NCI-H2081 (cell line): ENCODE measurements at places on chromosomes 5 and 9.

GRCh38 chr5:103315455-103315854 lies 56.9 kb downstream of the MACIR start:
- DNase-seq, result no peak

GRCh38 chr5:43363445-43364152 lies 48.6 kb downstream of the CCL28 start:
- DNase-seq, result no peak

- no peak for DNase-seq
Measured at GRCh38 chr9:92186631-92187030, 71.4 kb upstream of the SPTLC1 start.

- no peak for DNase-seq
Measured at GRCh38 chr9:130478736-130479575, 34.2 kb downstream of the ASS1 start.

DNA sequence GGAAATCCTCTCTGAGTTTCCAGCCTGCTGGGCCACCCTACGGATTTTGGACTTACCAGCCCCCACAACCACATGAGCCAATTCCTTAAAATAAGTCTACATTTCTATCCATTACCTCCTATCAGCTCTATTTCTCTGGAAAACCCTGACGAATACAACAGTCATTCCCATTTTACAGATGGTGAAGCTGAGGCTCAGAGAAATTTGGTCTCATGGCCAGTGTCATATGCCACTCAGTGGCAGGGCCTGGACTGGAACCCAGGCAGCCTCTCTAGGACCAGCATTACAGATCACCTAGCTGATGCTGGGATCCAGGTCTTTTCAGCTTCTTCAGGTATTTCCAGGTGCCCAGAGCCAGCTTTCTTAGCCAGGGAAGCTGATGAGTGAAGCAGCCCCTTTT lies 45.0 kb upstream of the SH3PXD2B start:
- DNase-seq, result no peak

DNA sequence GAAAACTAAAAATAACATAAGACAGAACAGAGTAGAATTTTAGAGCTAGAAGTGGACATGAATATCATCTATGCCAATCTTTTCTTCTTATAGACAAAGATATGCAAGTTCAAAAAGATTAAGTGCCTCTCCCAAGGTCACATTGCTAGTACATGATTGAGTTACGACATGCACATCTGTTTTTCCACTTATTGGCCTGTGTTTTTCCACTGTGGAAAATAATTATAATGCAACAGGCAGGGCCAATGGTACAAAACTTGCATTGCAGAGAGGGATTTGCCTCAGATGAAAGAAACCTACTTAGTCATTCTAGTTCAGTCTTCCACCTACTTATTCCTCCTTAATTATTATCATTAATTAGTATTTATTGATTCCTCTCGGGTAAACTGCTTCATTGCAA lies 407.8 kb upstream of the SGCD start:
- DNase-seq, result no peak

- no peak for DNase-seq
Measured at GRCh38 chr9:101325053-101325452, 59.8 kb downstream of the BAAT start.

DNA sequence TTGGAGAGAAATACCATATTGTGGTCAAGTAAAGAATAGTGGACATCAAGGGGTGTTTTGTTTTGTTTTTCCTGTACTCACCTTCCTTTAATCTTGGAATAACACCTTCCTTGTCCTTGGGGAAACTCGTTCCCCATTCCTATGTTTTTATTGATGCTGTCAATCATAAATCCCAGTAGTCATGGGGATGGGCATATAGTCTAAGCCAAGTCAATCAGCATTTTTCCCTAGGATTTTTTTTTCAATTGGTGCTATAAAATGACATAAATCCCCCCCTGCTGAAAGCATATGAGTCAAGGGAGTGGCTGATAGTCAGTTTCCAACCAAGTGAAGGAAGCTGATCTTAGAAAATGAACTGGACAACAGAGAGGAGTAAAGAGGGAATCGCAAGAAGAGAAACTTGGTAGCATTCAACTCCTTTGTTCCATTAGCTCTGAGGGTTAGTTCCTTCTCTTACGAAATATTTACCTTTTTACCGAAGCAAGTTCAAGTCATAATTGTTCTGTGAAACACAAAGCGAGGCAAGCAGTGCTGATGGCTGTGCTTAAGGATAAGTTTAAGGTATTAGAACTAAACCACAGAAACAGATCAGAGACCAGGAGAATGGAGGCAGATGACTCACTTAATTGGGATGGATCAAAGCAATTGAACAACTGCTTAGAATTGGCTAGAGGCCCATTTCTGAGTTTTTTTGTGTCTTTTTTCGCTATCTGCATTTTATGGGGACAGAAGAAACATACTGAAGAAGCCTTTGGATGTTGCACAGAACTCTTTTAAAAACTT lies 218.6 kb downstream of the SEMA6A start:
- DNase-seq, result no peak

GRCh38 chr5:95707055-95707454 lies 24.1 kb upstream of the RHOBTB3 start:
- no peak for DNase-seq

GRCh38 chr5:3593771-3594509 lies 1.7 kb upstream of the IRX1 start:
- no peak for DNase-seq

DNA sequence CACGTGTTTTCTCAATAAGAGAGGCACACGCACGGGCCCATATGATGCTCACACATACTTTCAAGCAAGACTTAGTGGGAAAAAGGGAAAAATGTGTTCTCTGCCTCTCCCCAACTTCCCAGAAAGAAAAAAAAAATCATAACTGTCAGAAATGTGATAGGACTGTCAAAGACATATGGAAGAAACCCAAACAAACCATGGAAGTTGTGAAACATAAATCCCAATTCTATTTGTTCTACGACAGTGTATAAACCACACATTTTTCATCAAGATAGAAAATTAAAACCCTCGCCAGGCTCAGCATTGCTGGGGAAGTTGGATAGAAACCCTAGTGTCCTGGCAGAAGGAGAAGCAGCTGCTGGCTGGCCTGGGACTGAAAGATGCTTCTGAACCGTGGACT lies 211.9 kb downstream of the PAX5 start:
- no peak for DNase-seq

DNA sequence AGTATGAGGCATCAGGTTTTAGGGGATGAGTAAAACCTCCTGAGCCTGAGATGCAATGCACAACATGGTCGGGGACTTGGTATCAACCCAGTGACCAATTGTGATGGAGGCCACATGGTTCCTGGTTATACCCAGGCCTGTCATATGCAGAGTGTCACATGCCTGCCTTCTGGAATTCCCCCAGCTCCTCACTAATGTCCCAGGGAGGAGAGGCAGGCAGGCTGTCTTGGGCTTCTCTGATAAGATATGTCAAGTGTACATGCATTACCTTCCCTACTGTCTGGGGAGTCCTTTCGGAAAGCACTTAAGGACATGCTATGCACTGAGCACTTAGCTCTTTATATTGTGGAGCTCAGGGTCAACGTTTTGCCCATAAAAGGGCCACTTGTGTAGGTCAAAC lies 14.2 kb upstream of the PALM2AKAP2 start:
- DNase-seq, result no peak

DNA sequence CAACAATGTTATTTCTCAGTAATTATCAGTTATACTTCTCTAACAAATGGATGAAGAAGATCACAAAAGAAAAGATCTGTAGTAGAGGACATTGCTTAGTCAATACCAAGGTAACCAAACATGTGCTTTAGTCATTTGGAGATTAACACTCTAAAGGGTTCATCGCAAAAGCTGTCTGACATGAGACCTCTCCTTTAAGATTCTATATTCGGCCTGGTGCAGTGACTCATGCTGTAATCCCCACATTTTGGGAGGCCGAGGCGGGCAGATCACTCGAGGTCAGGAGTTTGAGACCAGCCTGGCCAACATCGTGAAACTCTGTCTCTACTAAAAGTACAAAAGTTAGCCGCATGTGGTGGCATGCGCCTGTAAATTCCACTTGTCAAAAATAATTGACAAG lies 18.3 kb upstream of the CKMT2 start:
- no peak for DNase-seq

DNA sequence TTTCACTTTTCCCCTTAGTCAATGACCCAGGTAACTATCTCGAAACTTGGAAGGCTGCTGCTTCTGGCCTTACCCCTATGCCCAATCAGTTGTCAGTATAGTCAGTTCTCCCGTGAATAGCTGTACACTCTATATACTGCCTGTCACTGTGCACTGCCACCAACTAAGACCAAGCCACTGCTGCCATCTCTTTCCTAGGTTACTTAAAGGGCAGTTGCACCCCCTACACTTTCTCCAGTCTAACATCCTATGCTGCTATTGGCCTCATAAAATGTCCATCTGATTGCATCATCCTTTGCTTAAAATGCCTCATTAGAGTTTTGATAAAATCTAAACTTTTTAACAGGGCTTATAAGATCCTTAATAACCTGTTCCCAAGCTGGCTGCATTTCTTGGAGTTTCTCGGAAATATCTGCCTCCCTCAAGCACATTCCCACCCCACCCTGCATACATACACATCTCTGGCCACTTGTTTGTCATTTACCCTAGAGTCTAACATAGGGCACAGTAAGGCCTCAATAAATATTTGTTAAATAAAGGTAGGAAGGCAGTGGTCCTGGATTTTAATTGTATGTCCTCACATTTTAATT lies 32.8 kb upstream of the TNFAIP8 start:
- no peak for DNase-seq

GRCh38 chr9:38308136-38308535 lies 84.4 kb upstream of the ALDH1B1 start:
- DNase-seq, result no peak

DNA sequence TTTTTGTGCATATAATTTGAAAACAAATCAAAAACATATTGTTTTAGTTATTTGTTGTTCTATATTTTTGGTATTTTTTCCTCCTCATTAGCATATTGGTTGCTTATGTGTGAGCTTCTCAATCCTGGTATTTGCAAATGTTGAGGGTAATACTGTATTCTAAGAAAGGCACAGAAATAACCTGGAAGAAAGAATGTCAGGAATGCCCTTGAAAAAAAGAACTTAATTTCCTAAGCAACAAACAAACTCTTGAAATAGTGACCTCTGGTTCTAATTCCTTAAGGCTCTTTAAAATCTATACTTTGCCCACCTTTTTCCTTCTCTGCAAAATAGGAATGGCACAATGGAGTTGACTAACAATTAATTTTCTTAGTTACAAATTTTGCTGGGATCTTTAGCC lies 117.5 kb downstream of the HMHB1 start:
- DNase-seq, result no peak

GRCh38 chr5:37619353-37619752 lies 220.5 kb downstream of the GDNF start:
- no peak for DNase-seq

GRCh38 chr5:59466271-59466670 lies 427.3 kb downstream of the PDE4D start:
- DNase-seq, result no peak

- DNase-seq, result no peak
Measured at GRCh38 chr5:101136454-101136853, 233.4 kb upstream of the ST8SIA4 start.

- no peak for DNase-seq
Measured at GRCh38 chr5:181088289-181088688, 42.7 kb downstream of the OR2V1 start.

DNA sequence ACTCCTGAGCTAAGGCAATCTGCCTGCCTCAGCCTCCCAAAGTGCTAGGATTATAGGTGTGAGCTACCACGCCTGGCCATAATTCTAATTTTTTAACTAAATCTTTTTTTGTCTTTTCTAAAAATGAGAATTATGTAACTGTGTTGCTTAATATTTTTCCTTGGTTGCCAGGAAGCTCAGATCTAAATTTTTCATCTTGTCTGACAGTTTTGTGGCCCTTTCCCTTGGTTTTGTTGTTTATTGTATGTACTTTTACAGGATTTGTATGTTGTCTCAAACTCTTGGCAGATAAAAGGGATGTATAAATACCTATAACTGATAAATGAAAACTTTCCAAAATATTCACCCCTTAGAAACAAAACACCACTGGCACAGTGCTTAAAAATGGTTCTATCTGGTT lies 88.2 kb upstream of the KLF9 start:
- no peak for DNase-seq

GRCh38 chr5:110008131-110008530 lies 318.4 kb downstream of the MAN2A1 start:
- DNase-seq, result no peak

- peak; percentile 51 for DNase-seq
Measured at GRCh38 chr9:123401879-123402513, 46.0 kb downstream of the CRB2 start.

GRCh38 chr5:143063175-143063970 lies 293.2 kb downstream of the ARHGAP26 start:
- no peak for DNase-seq

DNA sequence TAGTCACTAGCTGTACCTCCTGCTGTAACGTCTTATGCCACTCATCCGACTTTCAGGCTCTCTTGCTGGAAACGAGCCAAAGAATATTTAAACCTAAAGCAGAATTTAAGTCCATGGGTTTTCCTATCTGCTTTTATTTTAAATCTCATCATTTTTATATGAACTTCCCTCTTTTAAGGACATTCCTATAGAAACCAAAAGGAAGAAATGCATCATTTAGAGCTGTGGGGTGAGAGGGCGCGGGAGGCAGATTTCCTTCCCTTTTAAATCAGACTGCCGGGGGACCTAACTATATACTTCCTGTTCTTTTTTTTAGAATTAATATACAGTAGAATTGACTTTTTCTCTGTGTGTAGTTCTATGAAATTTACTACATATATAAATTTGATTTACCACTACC lies 468.8 kb downstream of the BNC2 start:
- DNase-seq, result no peak

DNA sequence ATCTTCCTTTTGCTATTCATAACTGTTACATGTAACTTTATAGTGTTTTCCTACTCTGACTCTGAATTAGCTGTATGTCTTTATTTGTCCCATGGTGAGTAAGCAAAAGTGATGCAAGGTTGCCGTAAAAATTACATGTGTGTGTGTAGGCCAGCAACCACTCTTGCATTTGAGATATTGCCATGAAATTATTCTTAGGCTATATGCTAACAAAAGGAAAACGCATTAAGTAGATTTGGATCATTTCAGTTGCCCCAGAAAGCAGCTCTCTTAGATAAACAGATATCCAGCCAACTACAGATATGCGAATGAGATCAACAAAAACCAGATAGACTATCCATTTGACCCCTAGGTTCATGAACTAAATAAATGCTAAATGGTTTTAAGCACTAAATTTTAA lies 73.6 kb downstream of the CYLC2 start:
- DNase-seq, result no peak

GRCh38 chr9:106502930-106503329 lies 360.0 kb upstream of the ZNF462 start:
- DNase-seq, result no peak

DNA sequence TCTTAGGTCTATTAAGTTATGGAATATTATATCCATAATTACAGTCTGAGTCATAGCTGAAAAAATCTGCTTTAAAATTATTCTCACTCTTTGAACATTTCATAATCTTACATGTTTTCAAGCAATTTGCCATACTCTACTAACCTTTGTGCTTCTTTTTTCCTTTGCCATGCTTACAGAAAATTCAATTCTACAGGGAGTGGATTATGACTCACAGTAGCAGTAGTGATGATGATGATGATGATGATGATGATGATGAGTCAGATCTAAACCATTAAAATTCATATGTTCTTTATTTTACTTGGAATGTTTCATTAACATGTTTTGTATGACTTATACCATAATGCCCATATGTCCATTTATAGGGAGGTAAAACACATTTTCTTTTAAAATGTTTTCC lies 207.1 kb downstream of the VPS13A start:
- DNase-seq, result no peak
